ENCODE measurements at places on chromosomes 12 and 14. TPM values are rescaled to one million over a fixed set of nuclear protein-coding genes. Genes with fewer than 3 reads are reported as not detected.

Gene GPX2
- polyA plus RNA-seq = 58.9 TPM

Gene CFAP251
- not detected for polyA plus RNA-seq

Gene PROX2
- polyA plus RNA-seq = not detected

Gene IFI27
- polyA plus RNA-seq = 285 TPM

Gene CCDC184
- polyA plus RNA-seq = not detected

Gene TIMM9
- polyA plus RNA-seq = 45.9 TPM

Gene ZC2HC1C
- 3.5 TPM for polyA plus RNA-seq

Gene SOCS2
- polyA plus RNA-seq = 10.8 TPM

Gene SLC25A47
- polyA plus RNA-seq = 0.38 TPM

Gene FOXA1
- polyA plus RNA-seq = 49.3 TPM

Gene TEAD4
- polyA plus RNA-seq = 8.9 TPM

Gene GLIPR1L2
- polyA plus RNA-seq = not detected

Gene ARHGAP5
- 64.9 TPM for polyA plus RNA-seq

Gene RGS6
- polyA plus RNA-seq = 2.1 TPM

Gene WNT5B
- polyA plus RNA-seq = 4.9 TPM

Gene ADAM20
- polyA plus RNA-seq = not detected

Gene WSCD2
- not detected for polyA plus RNA-seq

Gene E2F7
- 3.8 TPM for polyA plus RNA-seq

Gene ADAM21
- polyA plus RNA-seq = 0.06 TPM

Gene ARG2
- polyA plus RNA-seq = 16.2 TPM

Gene FOS
- polyA plus RNA-seq = 71.6 TPM
